ENCODE measurements at places on chromosomes 2 and 18. TPM values are rescaled to one million over a fixed set of nuclear protein-coding genes. Genes with fewer than 3 reads are reported as not detected.

DNA sequence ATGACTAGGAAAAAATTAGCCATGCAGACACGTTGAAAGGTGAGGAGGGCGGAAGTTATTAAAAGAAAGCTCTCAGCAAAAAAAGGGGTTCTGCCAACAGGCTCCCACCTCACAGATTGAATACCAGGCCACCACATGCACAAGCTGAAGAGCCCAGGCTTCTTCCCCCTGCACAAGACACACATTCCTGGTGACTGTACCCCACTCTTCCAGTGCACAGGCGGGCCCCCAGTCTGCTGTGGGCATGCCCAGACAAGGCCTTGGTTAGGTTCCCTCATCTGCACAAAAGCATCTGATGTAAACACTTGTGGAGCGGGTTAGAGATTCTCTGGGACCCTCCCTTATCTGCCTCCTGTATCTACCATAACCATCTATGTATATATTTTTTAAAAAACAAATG lies 81.7 kb downstream of the AGPS start:
- DNase-seq, result no peak

DNA sequence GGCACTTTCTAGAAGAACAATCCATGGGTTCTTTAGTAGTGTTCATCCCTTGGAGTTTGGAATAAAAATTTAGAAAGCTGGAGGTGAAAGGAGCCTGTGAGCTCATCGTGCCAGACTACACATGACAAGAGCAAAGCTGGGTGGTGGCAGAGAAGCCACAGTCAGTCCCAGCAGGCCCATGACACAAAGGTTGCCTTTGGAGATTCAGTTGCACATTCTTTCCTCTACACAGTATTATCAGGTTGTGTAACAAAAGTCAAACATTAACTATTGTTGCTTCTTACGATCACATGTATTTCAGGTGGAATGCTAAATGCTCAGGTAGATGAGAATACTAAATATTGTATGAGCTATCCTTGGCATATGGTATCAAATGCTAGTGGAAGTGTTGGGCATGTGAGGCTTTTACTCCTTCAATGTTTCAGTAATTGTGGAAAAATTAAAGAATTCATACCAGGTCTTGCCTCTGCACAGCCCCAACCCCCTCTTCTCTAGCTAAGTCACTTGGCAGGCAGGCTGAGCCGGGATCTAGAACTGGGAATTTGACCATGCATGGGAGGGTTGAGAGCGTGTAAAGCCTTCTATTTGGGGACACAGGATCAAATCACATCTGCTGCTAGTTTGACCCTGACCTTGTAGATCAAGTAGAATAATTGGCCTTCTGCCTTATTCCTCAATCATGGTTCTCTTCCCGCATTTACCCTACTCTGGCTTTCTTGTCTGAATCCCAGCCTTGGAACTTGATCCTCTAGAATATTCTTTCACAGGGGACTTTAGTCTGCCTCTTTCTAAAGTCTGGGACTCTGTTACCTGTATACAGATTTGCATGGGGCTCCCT lies 230.9 kb downstream of the GCA start:
- DNase-seq, result no peak

RGPD6 gene
- total RNA-seq, result 116 TPM

COLEC11 gene
- not detected for total RNA-seq

- DNase-seq, result no peak
Measured at GRCh38 chr18:364256-364826, 96.5 kb upstream of the THOC1 start.

GRCh38 chr2:116319935-116320334 lies 1494.6 kb upstream of the DDX18 start:
- no peak for DNase-seq

DNA sequence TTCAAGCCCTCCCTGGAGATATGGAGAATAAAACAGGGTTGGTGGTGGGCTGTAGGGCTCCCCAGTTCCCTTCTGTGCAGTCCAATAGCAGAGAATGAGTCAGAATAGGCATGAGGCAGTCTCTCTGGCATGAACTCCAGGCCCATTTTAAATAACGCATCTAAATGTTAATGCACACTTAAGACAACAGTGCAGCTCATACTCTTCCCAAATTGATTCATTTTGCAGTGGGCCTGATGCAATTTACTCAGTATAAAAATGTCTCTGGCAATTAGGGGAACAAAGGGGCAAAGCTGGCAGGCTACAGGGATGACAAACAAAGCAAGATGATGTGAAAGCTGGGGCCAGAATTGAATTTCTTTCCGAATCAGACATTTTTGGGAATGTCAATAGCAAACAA lies 402.8 kb downstream of the CLIP4 start:
- DNase-seq, result no peak

REG3A gene
- not detected for total RNA-seq

MCM6 gene
- total RNA-seq, result 2.3 TPM

ADCY3 gene
- total RNA-seq, result 104 TPM

EVX2 gene
- not detected for total RNA-seq

- peak; percentile 55 for DNase-seq
Measured at GRCh38 chr2:26922405-26923188, 47.8 kb upstream of the MAPRE3 start.

GRCh38 chr2:185063761-185064160 lies 465.4 kb downstream of the ZNF804A start:
- no peak for DNase-seq

GRCh38 chr2:136381722-136382633 lies 264.0 kb upstream of the CXCR4 start:
- no peak for DNase-seq

DCDC2C gene
- not detected for total RNA-seq

DNA sequence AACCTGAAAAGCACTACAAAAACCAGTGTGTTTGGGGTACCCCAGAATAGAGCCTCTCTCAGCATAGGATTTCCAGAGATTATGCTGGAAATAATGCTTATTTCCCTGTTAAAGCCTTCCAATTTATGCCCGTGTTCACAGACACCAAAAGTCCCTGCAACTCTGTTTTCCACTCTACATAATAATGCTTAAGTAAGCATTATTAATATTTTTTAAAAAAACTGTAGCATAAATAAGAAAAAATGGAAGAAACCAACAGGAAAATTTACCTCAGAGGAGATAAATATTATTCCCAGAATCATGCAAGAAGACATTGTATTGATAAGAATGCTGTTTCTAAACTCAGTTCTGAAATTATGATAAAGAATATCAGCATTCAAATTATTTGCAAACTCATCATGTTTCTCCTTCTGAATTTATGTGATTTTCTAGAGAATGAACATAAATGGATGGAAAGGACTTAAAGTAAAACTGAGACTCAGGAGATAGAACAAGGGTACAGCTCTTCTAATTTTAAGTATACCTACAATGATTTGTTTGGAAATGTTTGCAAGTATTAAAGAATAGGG lies 241.7 kb downstream of the LRP1B start:
- DNase-seq, result no peak

DHRS9 gene
- total RNA-seq, result 0.26 TPM

IL36A gene
- total RNA-seq, result not detected

SLC5A7 gene
- total RNA-seq, result not detected

DNA sequence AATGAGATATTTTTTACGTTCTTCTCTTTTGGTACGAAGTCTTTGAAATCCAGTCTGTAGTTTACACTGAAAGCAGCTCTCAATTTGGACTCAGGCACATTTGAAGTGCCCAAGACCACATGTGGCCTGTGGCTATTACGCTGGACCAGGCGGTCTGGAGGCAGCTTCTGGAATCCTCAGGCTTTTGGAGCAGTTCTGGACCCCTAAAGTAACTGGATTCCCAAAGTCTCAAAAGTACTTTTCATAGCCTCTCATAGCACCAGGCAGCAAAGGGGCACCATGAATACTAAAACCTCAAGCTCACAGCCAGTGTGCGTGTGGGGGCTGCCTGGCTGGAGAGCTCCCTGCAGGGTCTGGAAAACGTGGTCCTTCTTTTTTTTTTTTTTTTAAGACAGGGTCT lies 119.0 kb downstream of the SMAD7 start:
- no peak for DNase-seq

DNA sequence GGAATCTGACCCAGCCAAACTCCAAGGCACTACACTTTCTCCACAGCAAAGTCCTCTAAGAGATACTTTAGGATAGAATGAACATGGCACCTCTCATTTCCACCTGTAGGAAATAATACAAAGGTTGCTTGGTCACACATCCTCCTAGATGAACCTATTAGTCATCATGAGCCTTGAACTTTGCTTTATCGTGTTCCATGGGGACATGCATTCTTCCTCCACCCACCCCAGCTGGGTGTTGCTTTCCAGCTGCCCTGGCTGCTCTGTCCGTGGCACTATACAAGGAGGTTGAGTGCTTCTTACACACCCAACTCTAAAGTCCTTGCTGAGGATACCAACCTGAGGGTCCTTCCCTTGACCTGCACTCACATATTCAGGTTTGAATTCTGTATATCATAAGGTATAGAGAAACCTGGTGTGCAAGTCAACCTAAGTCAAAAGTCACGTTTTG lies 52.7 kb downstream of the SPRED2 start:
- DNase-seq, result no peak

C2orf92 gene
- total RNA-seq, result 10.4 TPM

- DNase-seq, result no peak
Measured at GRCh38 chr2:9256147-9256546, 49.5 kb downstream of the ASAP2 start.

DNA sequence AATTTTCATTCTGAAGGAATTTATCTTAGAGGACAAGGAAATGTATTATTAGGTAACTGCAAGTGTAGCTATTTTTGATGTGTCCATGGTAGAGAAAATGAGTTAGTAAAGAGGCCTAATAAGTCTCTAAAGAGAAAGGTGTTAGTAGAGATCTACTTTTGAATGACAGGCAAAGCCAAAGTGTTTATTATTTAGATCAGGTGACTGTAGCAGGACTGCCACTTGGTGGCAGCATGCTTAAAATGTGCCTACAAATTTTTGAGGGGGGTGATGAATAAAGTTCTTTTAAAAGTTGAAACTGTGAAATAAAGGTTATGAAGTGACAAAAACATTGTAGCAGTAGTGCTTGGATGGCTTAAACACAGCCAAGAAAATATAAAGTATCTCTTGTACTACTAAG lies 421.5 kb upstream of the MEIS1 start:
- DNase-seq, result no peak
